ENCODE measurements at places on chromosomes 6 and 20.

GRCh38 chr6:21823371-21823770 is 229.8 kb downstream of the SOX4 start:
- no peak overlapping the region for H3K4me3 ChIP-seq
- no peak overlapping the region for H3K27ac ChIP-seq
- no peak for DNase-seq
- no peaks in the 10 kb centered on the region for H3K4me1 ChIP-seq
- H3K36me3 ChIP-seq, result no peaks in the 10 kb centered on the region
- H3K27me3 ChIP-seq, result no peaks in the 10 kb centered on the region

- H3K4me1 ChIP-seq, result no peaks in the 10 kb centered on the region
- no peak overlapping the region for H3K4me3 ChIP-seq
- no peaks in the 10 kb centered on the region for H3K27me3 ChIP-seq
Observed at GRCh38 chr20:37726971-37727956, 33.4 kb downstream of the CTNNBL1 start.

DNA sequence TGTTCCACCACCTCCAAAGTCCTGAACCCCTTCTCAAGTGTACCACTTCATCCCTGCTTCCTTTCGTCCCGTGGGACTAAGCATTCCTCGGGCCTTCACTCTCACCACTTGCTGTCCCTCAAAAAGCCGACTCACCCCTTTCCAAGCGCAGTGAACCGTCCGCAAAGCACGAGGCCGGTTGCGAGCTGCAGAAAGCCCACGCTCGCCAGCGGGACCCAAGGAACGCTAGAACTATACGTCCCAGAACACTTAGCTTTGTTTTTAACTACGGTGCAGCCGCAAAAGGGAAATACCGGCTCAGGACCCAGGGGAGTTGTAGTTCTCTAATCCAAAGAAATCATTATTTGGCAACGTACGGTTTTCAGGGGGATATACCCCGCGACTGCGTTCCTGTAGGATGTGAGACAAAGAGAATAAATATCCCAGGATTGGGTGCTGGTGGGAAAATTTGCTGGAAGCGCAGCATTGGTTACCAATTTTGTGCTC is 416 bp upstream of the POLR1H start:
- peaks cover 11% of the 10 kb centered on the region for H3K36me3 ChIP-seq
- no peaks in the 10 kb centered on the region for H3K27me3 ChIP-seq
- DNase-seq, result no peak

DNA sequence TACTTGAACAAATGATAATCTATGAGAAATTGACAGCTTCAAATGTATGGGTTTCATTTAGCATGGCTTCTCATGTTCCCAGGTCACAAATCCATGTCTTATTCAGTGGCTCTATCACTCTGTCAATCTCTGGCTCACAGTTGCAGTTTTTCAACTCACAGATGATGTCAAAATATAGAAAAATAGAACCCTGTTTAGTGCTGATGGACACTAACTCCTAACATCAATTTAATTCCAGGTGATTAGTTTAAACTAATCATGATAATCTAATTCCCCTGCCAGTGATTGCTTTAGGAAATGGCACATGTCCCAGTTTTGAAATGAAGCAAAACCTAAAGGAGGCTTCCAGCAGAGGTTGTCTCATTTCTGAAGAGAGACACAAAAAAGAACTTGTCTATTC is 13.0 kb downstream of the KHDC1 start:
- H3K4me3 ChIP-seq, result no peak overlapping the region
- H3K36me3 ChIP-seq, result no peaks in the 10 kb centered on the region
- no peak overlapping the region for H3K27ac ChIP-seq
- H3K4me1 ChIP-seq, result no peaks in the 10 kb centered on the region
- no peak for DNase-seq

- no peaks in the 10 kb centered on the region for H3K4me1 ChIP-seq
- DNase-seq, result no peak
- no peak overlapping the region for H3K27ac ChIP-seq
- peaks cover under 1% of the 10 kb centered on the region for H3K27me3 ChIP-seq
Observed at GRCh38 chr6:30152016-30152673, 8.9 kb downstream of the TRIM10 start.

- H3K4me1 ChIP-seq, result no peaks in the 10 kb centered on the region
- no peak for DNase-seq
- H3K36me3 ChIP-seq, result no peaks in the 10 kb centered on the region
Observed at GRCh38 chr20:20806121-20807095, 94.0 kb upstream of the RALGAPA2 start.

DNA sequence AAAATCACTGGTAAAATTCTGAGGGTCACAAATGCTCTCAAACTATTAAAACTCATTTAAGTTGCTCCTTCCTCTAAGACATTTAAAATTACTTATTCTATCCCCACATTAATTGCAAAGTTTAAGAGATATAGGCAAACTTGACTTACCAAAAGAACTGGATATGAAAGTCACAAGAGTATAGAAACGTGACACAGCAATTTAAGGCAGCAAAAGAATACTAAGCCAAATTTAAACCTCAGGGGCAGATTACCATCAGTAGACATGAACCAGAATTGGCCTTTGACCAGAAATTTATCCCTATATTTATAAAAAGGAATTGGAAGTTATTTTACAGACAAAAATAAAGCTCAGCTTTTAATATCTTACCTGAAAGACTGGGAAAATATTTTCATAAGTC is 56.0 kb downstream of the MAP3K7 start:
- no peaks in the 10 kb centered on the region for H3K27me3 ChIP-seq
- no peak overlapping the region for H3K4me3 ChIP-seq
- no peak for DNase-seq

GRCh38 chr20:8633366-8633765 is 435.5 kb upstream of the PLCB4 start:
- DNase-seq, result no peak
- no peaks in the 10 kb centered on the region for H3K36me3 ChIP-seq
- no peak overlapping the region for H3K27ac ChIP-seq
- H3K27me3 ChIP-seq, result no peaks in the 10 kb centered on the region

DNA sequence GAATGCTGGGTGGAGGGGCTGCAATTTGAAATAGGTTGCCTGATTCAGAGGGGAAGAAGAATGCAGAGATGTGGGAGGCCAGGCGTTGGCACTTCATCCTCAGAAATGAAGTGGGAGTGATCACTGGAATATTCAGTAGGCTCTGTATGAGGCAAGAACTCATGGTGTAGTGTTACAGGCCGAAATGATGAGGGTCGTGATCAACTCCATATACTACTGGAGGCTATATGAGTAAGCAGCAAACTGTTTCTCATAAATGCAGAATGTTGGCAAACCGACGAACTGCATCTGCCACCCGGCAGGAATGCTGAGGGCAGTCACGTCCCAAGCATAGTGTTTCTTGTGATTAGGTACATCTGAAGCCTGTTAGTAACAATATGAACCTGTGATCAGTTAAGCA is 12.7 kb downstream of the KCNS1 start:
- H3K27me3 ChIP-seq, result no peaks in the 10 kb centered on the region
- no peak overlapping the region for H3K4me3 ChIP-seq
- H3K27ac ChIP-seq, result no peak overlapping the region
- H3K36me3 ChIP-seq, result peaks cover 25% of the 10 kb centered on the region
- no peaks in the 10 kb centered on the region for H3K4me1 ChIP-seq

GRCh38 chr6:43729537-43729936 is 40.5 kb upstream of the VEGFA start:
- no peaks in the 10 kb centered on the region for H3K36me3 ChIP-seq
- H3K4me3 ChIP-seq, result no peak overlapping the region
- no peak overlapping the region for H3K27ac ChIP-seq
- no peaks in the 10 kb centered on the region for H3K27me3 ChIP-seq
- no peak for DNase-seq
- peaks cover 23% of the 10 kb centered on the region for H3K4me1 ChIP-seq

DNA sequence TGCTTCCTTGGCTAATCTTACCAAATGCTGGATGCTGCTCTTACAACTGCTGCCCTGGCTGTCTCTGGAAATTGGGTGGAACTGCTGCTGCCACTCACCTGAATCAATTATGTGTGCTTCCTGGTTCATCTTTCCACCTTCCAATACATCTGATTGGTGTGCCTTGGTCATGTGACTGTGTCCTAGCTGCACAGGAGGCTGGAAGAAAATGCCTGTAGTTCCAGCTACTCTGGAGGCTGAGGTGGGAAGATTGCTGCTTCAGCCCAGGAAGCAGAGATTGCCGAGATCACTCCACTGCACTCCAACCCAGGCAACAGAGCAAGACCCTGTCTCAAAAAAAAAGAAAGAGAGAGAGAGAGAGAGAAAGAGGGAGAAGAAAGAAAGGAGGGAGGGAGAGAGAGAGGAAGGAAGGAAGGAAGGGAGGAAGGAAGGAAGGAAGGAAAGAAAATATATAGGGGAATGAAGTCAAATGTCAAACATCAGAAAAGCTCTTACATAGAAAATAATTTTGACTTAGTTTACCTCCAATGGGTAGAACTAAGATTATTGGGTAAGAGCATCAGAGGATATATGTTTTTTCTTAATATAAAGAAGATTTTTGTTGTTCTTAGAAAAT is 14.1 kb upstream of the PPARD start:
- peaks cover 11% of the 10 kb centered on the region for H3K4me1 ChIP-seq
- no peaks in the 10 kb centered on the region for H3K27me3 ChIP-seq
- H3K4me3 ChIP-seq, result no peak overlapping the region
- peak overlapping the region; percentile 11 for H3K27ac ChIP-seq
- no peak for DNase-seq

GRCh38 chr20:50237349-50237748 is 46.7 kb downstream of the CEBPB start:
- H3K4me3 ChIP-seq, result no peak overlapping the region
- DNase-seq, result no peak
- no peak overlapping the region for H3K27ac ChIP-seq
- H3K36me3 ChIP-seq, result no peaks in the 10 kb centered on the region

DNA sequence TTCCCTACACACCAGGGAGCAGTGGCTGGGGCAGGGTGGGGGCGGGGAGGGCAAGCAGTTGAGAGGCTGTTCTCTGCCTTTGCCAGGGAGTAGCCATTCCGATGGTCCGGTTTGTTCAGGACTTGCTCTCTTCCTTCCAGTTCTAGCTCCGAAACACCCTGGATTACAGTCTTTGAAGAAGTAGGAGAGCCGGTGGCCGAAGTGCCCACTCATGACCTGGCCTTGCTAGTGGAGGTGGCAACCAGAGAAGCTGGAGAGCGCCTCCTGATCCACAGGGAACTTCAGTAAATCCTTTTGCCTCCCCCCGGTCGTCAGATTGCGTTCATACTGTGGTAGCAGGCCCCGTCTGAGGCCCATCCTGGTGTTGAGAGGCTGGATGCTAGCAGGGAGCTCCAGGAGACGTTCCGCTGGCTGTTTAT is 92.8 kb downstream of the ARID1B start:
- H3K27me3 ChIP-seq, result no peaks in the 10 kb centered on the region
- H3K4me3 ChIP-seq, result no peak overlapping the region
- no peak overlapping the region for H3K27ac ChIP-seq
- peaks cover 5% of the 10 kb centered on the region for H3K4me1 ChIP-seq
- DNase-seq, result no peak

GRCh38 chr6:98548301-98548700 is 286.1 kb upstream of the POU3F2 start:
- H3K27me3 ChIP-seq, result no peaks in the 10 kb centered on the region
- no peaks in the 10 kb centered on the region for H3K4me1 ChIP-seq
- H3K36me3 ChIP-seq, result no peaks in the 10 kb centered on the region

- no peaks in the 10 kb centered on the region for H3K27me3 ChIP-seq
- H3K36me3 ChIP-seq, result no peaks in the 10 kb centered on the region
- no peak overlapping the region for H3K4me3 ChIP-seq
Observed at GRCh38 chr20:11918981-11919380, 1.3 kb downstream of the BTBD3 start.

GRCh38 chr20:9555781-9556180 is 41.4 kb downstream of the LAMP5 start:
- no peak overlapping the region for H3K27ac ChIP-seq
- H3K27me3 ChIP-seq, result no peaks in the 10 kb centered on the region
- no peak for DNase-seq
- H3K36me3 ChIP-seq, result no peaks in the 10 kb centered on the region
- H3K4me1 ChIP-seq, result no peaks in the 10 kb centered on the region

DNA sequence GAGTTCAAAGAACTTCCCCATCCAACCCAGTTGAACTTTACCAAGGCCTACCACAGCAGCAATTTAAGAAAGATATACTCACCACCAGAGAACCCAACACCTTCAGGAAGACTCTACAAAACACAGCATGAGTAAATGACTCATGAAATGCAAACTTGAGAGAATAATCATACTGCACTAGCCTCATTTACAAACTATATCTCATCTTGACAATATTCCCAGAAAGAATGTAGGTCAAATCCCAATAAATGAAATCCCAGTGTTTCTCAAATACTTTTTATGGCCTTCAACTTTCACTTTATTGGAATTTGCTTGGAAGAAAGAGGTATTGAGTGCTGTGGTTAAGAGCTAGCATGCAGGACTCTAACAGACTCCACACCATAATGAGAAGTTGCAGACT is 60.0 kb downstream of the FYN start:
- H3K4me1 ChIP-seq, result peaks cover 38% of the 10 kb centered on the region
- no peak for DNase-seq
- no peak overlapping the region for H3K4me3 ChIP-seq
- no peaks in the 10 kb centered on the region for H3K27me3 ChIP-seq

- H3K36me3 ChIP-seq, result no peaks in the 10 kb centered on the region
- H3K27me3 ChIP-seq, result no peaks in the 10 kb centered on the region
- H3K4me3 ChIP-seq, result no peak overlapping the region
- no peak overlapping the region for H3K27ac ChIP-seq
- DNase-seq, result no peak
Observed at GRCh38 chr6:144920391-144920961, 635.3 kb downstream of the UTRN start.
